ENCODE measurements at places on chromosomes 13 and 19.

DNA sequence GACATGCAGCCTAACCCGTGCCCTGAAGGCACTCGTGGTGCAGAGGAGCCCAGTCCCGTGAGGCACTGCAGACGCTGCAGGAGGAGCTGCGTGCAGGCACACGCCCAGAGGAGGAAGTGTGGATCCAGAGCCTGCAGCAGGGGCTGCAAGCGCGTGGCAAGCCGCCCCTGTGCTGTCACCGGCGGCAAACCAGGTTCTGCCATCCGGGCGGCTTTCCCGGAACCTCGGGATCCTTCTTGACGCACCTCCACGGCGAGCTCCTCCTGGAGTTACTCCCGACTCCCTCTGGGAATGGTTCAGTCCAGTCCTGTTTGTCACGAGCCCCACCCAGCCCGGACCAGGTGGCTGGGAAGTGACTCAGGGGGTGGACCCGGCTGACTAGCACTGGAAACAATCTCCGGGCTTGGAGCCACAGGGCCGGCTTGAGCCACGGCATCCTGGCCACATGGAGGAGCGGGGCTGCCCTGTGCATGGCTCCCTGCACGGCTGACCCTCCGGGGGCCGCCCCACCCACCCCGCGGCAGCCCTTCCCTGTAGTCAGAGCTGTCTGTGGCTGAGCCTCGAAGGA, 10.2 kb downstream of the DPP9 start:
- DNase-seq: no peak

DNA sequence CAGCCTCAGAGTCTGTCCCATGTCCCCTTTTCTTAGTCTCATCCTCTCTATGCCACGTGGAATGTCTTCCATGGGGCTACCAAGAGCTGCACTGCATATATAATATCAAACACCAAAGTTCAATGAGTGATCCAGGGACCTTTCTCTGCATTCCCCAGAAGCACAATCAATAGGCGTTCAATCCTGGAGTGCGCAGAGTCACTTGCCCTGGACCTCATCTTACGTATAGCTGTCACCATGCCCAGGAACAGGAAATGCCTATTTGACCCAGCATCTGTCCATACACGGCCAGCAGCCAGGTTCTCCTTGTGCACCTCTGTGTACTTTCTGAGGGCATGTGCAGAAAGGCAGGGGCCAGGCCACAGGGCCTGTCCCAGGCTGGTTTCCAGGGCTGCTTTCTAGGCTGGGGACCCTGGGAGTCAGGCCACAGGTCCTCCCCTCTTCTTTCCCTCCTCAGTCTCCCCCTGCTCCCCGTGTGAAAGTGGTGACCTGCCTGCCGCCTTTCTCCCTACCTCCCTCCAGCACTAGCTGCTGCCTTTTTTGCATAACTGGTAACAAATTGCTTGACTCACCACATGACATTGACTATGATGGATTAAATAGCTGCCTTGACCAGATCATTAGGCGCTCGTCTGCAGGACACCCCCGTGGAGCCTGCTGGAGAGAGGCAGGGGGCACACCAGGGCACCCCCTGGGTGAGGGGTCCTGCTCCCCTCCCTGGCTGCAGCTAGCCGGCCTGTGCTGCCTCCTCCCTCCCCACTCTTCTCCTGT, 222.0 kb downstream of the ZNF536 start:
- DNase-seq: no peak

- no peak for DNase-seq
These were observed 320.8 kb upstream of the MAB21L1 start for GRCh38 chr13:35797244-35797643.

- no peak for DNase-seq
These were observed 18.1 kb upstream of the HSPH1 start for GRCh38 chr13:31179754-31180153.

DNA sequence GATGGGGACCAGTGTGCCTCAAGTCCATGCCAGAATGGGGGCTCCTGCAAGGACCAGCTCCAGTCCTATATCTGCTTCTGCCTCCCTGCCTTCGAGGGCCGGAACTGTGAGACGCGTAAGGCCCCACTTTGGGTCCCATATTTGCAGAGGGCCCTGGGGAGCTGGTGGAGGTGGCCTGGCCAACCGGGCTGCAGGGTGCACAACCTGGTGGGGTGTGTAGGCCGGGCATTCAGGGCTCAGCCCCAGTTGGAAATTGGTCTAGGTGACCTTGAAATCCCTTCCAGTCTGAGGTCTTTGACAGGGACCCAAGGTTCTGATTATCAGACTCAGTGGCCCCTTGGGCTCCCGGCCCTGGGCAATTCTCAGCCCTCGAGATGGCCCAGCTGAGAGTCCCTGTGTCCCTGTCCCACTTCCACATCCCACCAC, 8.3 kb downstream of the F7 start:
- DNase-seq: no peak

DNA sequence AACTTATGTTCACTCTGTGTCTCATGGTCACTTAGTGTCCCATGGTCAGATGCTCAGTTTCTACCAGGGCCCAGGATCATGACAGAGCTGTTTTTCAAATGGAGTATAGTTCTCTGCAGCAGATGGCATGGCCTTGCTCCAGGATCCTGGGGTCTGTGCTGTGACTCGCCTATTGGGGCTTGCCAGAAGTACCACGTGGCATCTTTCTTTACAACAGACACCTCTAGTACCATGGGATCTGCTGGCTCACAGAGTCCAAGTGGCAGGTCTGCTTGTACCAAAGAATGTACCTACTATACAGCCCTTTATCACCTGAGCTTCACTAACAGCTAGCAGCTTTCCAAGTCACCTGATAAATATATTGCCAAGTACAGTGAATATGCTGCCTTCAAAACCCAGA, 6.0 kb upstream of the RNF6 start:
- no peak for DNase-seq

DNA sequence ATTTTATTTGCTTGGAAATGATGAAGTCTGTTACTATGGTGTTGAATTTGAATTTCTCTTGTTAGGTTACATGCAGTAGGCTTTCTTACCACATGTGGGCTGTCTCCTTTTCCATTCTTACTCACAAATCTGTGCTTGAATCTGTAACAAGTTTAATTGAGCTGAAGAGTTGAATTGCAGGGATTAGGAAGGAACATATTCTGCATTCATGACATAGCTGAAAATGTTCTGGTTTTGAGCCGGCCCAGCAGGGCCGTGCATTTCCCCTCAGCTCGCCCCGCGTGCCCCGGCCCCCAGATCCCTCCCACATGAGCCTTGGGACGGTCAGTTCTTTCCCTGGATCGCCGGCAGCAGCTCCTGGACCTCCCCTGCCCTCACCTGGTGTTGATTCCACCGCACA, 28.1 kb downstream of the TFDP1 start:
- DNase-seq: no peak

GRCh38 chr19:3024509-3024869, 4.6 kb downstream of the TLE2 start:
- DNase-seq: no peak

DNA sequence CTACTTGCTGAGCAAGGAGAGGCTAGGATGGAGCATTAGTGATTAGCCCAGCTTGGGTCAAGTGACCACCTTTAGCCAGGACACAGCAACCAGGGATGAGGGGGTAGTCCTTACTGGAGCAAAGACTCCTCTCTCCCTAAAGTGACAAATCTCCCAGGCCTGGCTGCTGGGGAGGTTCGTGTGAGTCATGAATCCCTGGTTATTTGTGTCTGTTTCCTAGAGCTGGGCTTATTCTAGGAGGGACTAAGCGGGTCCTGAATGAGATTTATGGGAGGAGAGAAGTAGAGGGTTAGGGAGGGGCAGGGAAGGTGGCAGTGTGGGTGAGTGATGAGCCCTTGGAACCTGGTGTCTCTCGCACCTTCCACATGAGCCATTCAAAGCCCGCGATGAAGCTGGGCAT, 487.3 kb downstream of the TSHZ3 start:
- no peak for DNase-seq

- DNase-seq: no peak
These were observed 64.8 kb downstream of the MLLT1 start for GRCh38 chr19:6214881-6215541.

- DNase-seq: peak; percentile 24
These were observed 816 bp upstream of the PRKD2 start for GRCh38 chr19:46717716-46718143.

- DNase-seq: peak; percentile 40
These were observed 8.1 kb downstream of the NKPD1 start for GRCh38 chr19:45152504-45153338.

All from CD4-positive, alpha-beta T cell treated with Interleukin-15 for 4 hours (primary cell).